ENCODE measurements at places on chromosomes 5 and 9.

GRCh38 chr5:159422361-159422760 lies 92.1 kb upstream of the IL12B start:
- no peak for DNase-seq

DNA sequence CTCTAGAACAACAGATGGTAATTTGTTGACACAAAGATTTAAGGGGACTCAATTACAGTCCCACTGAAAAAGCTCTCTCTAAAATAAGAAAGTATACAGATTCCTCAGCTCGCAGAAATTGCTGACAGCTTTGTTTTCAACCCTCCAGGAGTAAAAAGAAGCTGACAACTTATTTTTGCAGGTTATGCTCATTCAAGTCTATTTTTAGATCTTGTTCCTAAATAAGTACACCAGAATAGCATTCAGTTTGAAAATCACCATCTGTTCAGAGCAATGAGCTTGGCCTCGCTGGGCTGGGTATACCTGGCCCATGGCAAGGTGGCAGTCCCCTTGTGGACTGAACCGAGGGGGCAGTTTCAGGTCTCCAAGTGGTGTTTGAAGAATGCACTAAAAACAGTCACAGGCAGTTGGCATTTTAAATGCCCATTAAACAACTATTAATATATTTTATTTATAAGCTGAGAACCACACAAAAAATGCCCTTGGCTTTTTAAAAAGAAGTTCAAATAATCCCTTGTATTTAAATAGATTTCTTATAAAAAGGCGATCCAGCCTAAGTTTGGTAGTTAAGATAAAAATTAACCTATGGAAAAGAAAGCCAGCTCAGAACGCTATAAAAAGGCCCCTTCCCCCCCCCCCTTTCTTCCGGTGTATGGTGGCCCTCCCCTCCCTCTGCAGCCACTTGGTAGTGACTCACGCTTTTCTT lies 169.2 kb downstream of the AUH start:
- DNase-seq = no peak

DNA sequence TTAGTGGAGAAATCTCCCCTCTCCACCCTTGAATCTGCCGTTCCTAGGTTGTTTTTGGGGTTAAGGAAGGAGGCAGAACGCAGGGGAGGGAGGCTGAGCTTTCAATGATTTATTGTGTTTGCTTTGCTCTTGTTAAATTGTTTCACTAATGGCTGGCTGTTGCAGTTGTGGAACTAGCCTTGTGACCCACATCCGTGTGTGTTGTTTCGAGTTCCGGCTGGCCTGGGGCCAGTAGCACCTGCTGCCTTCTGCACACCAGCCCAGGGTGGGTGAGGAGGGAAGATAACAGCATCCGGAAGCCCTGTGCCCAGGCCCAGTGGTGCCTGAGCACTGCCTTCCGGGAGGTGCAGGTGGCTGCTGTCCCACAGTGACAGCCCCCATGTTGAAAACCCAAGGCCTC lies 3.6 kb downstream of the ERGIC1 start:
- DNase-seq = peak; percentile 92

DNA sequence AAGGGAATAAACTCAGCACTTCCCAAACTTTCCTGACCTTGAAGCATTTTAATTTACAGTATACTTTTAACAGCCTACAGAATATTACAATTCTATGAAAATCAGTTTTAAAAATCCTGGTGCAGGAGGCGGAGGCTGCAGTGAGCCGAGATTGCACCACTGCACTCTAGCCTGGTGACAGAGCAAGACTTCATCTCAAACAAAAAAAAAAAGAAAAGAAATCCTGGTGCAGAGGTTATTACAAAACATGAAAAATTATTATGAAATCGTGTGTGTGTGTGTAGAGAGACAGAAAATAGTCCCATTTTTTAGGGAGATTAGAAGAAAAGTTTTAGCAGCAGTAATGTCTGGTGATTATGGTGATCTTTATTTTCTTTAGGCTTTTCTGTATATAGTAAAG lies 26.9 kb downstream of the GOLPH3 start:
- no peak for DNase-seq

- no peak for DNase-seq
Measured at GRCh38 chr5:154757814-154758406, 2.7 kb downstream of the LARP1 start.

DNA sequence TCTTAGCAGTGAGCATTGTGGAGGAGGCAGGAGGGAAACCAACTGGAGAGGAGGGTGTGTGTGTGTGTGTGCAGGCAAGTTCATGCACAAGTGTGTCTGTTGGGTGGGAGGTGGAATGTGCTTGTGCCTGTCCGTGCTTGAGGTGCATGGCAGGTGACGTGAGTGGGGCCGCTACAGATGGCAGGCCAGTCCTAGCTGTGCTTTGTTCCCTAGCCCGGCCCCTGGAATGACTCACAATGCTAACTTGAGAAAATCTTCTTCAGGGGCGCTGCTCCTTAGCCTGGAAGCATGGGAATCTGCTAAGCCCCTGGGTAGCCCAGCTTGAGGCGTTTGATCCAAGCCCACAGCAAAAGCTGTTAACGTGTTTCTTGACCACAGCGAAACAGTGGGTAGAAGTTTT lies 25.0 kb upstream of the DMRT2 start:
- no peak for DNase-seq

DNA sequence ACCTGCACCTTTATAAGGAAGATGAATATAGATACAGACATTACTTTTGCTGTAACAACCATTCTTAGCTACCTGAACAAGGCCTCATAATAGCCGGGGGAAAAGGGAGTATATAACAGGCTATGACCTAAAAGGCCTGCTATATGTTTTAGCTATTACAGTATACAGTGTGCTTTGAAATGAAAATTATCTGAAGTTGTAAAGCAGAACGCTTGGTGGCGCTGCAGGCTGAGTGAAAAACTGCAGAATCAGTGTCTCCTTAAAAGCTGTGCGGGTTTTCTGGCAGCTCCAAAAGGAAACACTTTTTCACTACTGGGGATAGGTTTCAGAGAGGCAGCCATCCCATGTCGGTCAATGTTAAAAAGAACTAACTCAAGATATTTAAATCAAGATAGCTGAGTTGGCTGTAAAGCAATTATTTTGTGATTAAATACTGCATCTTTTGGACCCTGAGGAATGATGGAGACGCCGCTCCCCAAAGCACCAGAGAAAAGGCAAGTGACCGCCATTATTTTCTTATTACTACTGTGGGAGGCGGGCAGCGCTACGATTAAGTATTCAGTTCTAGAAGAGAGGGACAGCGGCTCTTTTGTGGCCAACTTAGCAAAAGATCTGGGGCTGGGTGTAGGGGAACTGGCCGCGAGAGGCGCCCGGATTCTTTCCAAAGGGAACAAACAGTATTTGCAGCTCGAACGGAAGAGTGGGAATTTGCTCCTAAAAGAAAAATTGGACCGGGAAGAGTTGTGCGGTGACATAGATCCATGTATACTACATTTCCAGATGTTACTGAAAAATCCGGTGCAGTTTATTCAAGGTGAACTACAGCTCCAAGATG lies 5.9 kb downstream of the PCDHB6 start:
- DNase-seq = no peak

DNA sequence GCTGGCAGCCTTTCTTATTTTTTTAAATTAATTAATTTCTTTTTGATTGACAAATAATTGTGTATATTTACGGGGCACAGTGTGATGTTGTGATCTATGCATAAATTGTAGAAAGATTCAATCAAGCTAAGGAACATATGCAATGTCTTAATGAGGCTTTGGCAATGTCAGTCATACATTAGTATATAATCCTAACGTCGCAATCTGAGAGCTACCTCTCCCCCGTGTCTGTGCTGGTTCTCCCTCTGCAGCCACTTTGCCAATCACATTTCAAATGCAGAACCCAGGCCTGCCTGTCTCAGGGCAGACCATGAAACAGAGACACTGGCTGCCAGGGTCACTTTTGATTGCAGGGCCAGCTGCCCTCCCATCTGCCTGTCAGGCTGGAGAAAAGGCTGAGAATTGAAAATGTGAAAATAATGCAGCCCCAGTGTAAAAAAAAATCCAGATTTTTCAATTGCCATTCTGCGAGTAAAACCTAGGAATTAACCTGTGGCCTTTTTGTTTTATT lies 56.3 kb downstream of the SLC24A2 start:
- no peak for DNase-seq

GRCh38 chr9:36980148-36980974 lies 53.7 kb downstream of the PAX5 start:
- peak; percentile 82 for DNase-seq

GRCh38 chr5:124438903-124439281 lies 307.5 kb downstream of the ZNF608 start:
- DNase-seq = no peak

DNA sequence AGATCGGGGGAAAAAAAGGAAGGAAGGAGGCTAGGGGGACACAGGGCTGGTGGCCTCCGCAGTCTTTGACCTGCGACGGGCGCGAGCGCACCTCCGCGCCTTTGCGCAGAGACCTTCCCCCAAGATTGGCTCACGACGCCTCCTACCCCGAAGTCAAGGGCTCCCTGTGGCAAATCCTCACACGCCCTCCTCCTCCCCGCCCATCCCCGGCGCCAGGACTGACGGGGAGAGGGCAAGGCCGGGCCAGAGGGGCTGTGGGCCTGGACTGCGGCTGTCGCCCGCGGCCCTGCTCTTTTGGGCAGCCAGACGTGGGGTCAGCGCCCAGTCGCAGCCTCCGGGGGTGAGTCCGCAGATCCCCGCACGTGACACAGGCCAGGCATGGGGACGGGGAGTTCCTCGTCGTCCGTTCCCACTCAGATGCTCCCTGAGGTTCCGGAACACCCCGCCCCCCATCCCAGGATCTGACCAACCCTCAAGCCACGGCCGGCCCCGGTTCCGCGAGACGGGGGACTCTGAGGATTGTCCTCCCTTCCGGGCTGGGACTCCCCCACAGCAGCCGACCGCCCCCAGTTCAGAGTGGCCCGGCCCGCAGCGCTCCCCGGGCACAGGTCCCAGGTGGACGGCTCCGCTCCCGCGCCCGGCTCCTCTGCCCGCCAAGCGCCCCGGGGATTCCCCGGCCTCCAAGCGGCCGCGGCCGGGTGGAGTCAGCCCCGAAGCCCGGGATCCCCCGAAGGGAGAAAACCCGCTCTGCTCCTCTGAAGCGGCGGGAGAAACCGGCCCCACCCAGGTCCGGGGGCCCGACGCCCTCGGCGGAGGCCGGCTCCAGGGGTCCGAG lies 543 bp upstream of the ANKRD33B start:
- no peak for DNase-seq

GRCh38 chr5:178461004-178461730 lies 129.0 kb downstream of the COL23A1 start:
- DNase-seq = no peak

Measured in NCI-H2029 treated with DMSO at 0.1 percent for 48 hours (cell line).